ENCODE measurements at places on chromosomes 3 and 15. TPM values are rescaled to one million over a fixed set of nuclear protein-coding genes. Genes with fewer than 3 reads are reported as not detected.
A peak's percentile ranks its signal among the peaks of the same experiment; 100 is the strongest.

Gene GOLGA6A
- total RNA-seq, result not detected

Gene SERINC4
- not detected for total RNA-seq

Gene CIP2A
- 52.4 TPM for total RNA-seq

Gene SENP7
- 5.4 TPM for total RNA-seq

Gene AKAP13
- 36.8 TPM for total RNA-seq

Gene CFAP91
- total RNA-seq, result 0.17 TPM

DNA sequence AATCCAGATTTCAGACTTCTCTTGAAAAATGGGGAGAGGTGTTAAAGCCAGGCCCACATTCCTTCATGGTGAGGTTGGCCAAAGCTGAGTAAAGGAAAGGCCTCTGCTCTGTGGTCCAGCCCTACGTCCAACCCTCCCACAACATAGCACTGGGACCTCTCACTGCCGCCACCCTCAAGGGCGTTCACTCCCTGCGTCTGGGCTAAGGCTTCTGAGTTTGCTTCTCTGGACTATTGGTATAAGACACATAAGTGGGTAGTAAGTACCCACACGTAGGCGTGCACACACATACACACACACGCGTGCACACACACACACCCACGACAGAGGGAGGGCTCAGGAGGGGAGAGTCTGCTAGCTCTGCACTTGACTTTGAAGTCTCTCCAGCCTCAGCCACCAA lies 80.2 kb upstream of the PXYLP1 start:
- DNase-seq, result no peak

DNA sequence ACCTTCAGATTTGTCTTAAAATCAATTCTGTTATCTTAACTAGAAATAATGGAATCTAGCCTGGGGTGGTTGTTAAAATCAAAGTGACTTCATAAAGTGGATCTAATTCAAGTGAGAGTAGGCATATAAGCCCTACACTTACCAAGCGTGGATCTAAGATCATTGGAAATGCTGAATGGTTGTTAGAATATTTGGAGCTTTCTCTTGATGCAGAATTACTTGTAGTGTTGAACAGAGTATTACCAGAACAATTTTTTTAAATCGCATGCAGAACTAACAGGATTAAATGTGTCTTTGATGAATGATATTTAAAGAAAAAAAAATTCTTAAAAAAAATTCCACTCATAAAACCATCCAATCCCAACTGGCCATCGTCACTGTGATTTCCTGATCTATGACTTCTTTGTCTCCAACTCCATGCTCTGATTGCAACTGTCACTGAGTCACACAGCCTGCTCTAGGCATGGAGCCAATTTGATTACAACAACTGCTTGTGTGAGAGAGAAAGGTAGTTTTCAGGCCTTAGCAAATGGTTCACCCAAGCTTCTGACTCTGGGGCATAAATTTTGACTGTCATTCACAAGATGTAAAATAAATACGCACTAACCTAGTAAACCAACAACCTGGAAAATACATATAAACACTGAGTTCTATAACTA lies 25.9 kb upstream of the SPRED1 start:
- peak; percentile 96 for DNase-seq

DNA sequence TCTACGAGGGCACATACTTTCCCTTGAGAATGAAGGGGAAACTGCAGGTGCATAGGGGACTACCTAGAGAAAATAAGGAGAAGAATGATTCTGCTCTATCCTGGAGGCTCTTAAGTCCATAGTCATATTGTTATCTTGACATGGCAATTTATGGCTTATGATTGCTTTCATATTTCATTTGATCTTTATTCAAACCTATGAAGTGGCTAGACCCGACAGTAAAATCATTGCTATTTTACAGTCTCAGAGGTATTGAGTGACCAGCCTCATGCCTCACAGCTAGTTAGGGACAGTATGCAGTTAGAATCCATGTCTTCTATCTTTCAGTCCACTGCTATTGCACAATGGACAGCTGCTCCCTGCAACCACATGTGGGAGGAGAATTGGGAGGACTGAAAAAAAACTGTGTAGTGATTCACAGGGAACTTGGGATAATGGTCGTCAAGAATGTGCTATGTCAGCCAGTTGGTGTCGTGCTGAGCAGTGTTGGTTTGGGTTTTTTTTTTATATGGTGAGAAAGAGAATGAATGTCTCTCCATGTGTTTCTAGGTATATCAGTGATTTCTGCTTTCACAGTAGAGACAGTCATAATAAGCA lies 63.2 kb upstream of the SPPL2A start:
- peak; percentile 47 for DNase-seq

- no peak for DNase-seq
These were observed 128.6 kb upstream of the IQSEC1 start for GRCh38 chr3:13201851-13202250.

GRCh38 chr3:177379045-177379444 lies 181.8 kb upstream of the TBL1XR1 start:
- DNase-seq, result peak; percentile 25

GRCh38 chr3:56869157-56869889 lies 67.6 kb upstream of the ARHGEF3 start:
- DNase-seq, result peak; percentile 70

GRCh38 chr3:107870096-107870495 lies 220.7 kb downstream of the CD47 start:
- DNase-seq, result no peak

DNA sequence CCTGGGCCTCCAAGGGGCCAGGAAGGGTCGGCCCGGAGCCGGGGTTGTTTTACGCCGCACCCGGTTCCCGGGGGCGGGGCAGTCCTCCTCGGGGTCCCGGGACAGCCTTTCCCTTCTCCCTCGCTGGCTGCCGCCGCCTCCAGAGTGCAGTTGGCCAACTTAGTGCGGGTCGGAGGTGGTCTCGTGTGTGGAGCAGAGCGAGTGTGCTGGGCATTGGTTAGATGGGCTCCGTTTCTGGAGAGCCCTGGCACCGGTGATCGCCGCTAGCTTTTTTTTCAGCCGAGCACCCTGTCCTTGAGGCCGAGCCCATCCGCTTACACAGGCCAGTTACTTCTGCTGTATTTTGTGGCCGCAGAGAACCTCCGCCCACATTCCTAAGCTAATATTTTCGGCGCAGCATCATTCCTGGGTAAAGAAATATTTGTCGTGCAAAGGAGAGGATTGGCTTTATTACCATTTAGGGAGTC lies 585 bp downstream of the KIF23 start:
- peak; percentile 86 for DNase-seq

GRCh38 chr3:98014268-98014585 lies 20.9 kb downstream of the GABRR3 start:
- DNase-seq, result no peak

DNA sequence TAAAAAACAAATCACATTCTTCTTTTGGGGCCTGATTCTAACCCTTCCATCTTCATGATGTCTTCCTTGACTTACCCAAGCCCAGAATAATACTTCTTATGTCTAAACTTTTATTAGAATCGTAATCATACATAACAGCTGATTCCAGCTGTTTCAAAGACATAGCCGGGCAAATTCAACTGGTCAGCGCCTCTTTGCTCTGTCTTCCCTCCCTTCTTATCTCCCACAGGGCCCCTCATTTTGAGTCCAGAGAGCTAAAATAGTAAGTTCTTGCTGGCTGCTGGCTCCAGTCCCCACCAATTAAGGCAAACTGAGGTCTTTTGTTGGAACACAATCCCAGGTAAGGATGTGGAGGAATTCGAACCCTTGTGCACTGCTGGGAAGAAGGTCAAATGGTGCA lies 108.6 kb downstream of the ADCY5 start:
- DNase-seq, result no peak

GRCh38 chr3:178525251-178525650 lies 11.0 kb upstream of the KCNMB2 start:
- no peak for DNase-seq

DNA sequence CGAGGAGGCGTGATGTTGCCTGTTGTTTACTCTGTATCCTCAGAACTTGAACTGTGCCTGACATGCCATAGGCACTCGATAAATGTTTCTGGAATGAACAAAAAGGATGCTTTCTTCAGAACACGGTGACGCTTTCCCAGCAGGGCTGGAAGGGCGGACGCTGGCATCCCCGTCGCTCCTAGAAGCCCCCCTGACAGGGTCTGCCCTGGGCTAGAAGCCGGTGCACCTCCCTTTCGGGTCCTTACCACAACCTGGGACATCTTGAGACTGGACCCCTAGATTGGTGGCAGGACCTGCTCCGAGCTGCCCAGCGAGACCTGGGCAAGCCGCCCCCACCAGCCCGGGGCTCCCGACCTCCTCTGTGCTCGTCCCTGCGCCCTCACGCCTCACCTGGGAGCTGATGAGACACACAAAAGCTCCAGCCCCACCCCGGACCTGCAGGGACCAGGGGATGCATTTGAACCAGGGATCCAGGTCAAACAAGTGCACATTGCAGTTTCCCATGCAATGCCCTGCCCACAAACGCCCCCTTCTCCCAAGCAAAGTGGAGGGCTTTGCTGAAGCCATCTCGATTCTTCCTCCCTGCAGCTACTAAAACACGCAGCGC lies 131.2 kb upstream of the MEF2A start:
- DNase-seq, result no peak

DNA sequence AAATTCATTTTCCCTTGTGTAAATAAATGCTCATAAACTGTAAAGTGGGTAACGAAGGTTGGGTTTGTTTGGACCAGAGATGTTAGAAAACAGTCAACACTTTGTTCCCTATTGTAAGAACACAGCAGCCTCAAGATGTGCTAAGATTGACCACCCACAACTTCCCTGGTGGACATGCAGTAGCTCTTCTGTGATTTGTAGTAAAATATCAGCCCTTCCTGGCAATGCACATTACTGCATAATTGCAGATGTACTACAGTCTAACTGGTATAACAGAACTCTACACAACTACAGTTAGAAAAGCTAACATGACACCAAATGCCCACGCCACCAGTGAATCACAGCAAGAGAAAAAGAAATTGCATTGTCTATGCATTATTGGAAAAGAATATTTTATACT lies 129.4 kb downstream of the FGF12 start:
- DNase-seq, result no peak

- DNase-seq, result no peak
These were observed 425.3 kb upstream of the CBLB start for GRCh38 chr3:106294121-106294520.

DNA sequence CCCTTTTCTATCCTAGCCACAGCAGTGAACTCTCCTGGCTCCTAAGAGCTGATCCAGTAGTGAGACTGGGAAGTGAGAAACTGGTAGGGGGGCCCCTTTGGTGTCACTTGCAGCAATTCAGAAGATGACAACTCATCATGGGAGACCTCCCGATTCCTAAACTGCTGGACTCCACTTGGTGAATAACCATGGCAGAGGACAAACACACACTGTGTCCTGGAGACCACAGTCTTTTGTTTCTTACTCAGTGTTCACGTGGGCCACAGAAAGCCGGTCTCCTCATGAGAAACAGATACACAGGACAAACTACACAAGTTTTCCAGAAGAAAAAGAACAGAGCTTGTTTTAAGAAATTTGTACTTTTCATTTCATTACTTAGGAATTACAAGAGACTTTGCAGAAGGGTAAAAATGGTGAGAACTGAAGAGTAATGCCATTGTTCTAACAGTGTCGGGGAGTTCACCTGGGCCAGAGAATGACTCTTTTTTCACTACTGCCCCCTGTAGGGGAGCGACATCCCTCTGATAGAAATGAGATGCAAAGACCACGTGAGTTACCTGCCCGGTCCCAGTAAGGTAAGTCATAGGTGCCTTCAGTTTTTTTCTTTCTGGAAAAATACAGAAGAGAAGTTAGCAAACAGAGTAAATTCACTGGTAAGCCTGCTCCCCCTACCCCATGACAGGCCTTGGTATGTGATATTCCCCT lies 38.1 kb downstream of the ST3GAL6 start:
- DNase-seq, result no peak

DNA sequence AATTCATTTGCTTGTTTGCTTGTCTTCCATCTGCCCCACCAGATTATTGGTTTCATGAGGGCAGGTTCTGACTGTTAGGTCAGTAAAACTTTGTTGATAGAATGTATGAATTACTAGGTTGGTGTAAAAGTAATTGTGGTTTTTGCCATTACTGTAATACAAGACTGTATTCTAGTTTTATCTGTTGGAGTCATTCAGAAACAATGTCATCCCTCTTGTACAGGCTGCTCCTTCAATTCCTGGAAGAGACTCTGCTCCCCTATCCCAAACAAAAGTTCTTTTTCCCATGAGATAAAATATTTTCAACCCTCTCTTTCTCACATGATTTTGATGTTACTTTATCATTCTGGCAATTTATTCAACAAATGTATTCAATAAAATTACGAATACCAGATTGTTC lies 115.0 kb downstream of the CHST2 start:
- DNase-seq, result no peak

DNA sequence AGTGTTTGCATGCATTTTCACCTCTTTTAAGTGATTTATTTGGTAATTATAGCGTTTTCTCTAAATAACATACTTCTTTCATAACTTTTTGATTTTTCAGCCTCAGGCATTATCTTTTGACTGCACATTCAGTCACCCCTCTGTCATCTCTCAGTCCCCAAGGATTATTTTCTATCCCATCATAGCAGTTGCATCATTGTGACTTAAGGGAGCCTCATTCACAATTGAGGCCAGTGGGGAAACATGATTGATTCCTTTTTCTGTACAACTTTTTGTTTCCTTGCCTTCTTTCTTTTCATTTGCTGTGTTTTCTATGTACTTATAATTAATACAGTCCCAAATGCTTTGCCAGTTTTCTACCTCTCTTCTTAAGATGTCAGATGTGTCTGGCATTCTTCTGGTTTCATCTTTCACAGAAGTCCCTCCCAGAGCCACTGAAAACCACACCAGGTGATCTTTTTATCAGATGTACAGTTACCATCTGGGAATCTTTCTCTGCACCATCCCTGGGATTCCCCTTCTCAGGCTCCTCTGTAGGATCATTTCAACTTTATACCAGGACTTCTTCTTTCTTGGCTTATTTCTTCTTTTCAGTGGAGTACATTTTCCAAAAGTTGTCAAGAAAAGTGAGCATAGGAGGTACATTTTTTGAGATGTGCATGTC lies 151.4 kb downstream of the RAP2B start:
- DNase-seq, result no peak

DNA sequence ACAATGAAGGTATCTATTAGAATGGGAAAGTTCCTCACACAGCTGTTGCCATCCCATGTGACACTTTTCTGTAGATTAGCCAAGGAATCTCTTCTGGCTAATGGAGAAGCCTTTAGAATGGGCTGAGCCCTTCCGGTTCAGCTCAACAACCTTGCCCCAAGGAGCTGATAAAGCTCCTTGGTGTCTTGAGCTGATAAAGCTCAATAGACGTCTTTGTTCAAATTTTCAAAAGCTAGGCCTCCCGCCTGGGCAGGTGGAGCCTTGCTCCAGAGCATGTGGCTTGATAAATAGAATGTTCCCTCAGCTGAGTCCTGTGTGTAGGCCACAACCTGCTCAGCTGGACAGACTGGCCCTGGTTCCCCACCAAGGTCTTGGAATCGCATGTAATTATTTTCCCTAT lies 7.2 kb upstream of the BNIP2 start:
- DNase-seq, result no peak

- DNase-seq, result peak; percentile 55
These were observed 465.9 kb upstream of the DPPA4 start for GRCh38 chr3:109803274-109803673.

GRCh38 chr3:150409125-150409511 lies 1.0 kb downstream of the TSC22D2 start:
- peak; percentile 13 for DNase-seq

GRCh38 chr3:117409701-117410459 lies 700.3 kb downstream of the TUSC7 start:
- DNase-seq, result no peak
